ENCODE measurements at places on chromosomes 7 and 10.

DNA sequence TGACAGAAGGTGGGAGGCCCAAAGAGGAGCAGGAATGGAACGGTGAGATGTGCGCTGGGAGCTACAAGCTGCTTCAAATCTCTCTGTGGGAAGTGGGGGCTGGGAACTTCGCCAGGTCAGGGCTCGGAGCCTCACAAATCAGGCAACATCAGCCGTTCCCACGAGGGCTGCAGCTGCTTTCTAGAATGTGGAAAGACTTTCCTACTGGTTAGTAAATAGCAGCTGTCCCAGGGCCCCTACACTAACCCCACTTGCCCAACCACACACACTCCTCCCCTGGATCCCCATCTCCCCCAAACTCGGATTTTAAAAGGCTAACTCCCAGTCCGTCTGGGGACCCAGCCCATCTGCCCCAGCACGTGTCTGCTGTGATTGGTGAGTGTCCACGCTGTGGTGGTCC is 40.6 kb upstream of the PITRM1 start:
- no peak for DNase-seq

DNA sequence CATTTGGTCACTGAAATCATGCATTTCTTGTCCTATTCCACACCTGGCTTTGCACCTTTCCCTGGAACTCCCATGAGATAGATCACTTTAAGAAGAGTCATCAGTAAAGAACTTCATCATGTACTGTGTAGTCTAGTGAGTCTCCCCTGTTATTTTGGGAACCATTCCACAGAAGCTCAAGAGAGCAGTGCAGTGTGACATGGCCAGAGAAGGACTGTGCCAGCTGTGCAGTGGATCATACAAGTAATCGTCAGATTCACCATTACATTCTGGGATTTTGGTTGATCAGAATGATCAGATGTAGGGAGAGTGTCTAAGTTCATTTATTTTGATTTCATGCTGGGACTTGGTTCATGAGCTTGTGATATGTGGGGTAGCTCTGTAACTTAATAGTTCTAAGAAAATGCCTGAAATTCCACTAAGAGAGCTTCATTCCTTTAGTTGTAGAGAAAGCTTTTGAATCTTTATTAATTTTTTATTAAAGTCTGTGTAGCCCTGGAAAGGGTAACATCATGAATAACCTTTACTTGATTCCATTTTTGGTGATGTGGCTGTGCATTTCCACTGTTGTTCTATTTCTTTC is 166.8 kb downstream of the SUGCT start:
- DNase-seq = no peak

GRCh38 chr10:14889318-14889717 is 10.7 kb downstream of the SUV39H2 start:
- DNase-seq = no peak

- no peak for DNase-seq
Measured at GRCh38 chr10:90175161-90175681, 473.8 kb downstream of the KIF20B start.

- no peak for DNase-seq
Measured at GRCh38 chr7:84629640-84630318, 435.2 kb upstream of the SEMA3A start.

GRCh38 chr7:71414490-71414889 is 282.5 kb downstream of the GALNT17 start:
- DNase-seq = no peak

DNA sequence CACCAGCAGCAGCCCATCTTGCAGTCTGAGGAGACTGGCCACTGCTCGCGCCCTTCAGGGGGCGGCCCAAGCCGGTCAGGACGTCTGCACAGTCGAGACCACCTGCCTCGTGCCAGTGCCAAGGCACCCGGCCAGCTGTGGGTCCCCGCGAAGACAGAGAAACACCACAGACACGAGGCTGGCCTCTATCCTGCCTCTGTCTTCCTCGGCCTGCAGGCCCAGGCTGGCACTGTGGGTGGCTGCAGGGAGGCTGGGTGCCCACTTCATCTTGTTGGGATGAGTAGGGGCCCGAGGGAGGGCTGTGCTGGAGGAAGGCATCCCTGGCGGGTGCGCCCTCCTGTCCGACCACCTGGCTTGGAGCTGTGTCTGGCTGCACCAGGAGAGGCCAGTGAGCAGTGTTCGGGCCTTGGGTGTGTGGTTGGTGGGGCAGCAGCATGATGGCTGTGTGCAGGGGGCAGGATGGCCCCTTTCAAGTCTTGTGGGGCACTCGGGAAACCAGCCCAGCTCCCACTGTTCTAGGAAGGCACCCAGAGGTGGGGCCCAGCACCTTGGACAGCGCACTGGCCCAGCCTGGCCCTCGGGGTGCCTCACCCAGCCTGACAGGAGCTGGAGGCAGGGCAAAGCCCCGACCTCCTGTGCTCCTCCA is 7.3 kb downstream of the DPYSL4 start:
- no peak for DNase-seq

- DNase-seq = no peak
Measured at GRCh38 chr7:135933509-135934188, 43.5 kb downstream of the MTPN start.

GRCh38 chr7:35802649-35803048 is 1.8 kb downstream of the SEPTIN7 start:
- DNase-seq = no peak

DNA sequence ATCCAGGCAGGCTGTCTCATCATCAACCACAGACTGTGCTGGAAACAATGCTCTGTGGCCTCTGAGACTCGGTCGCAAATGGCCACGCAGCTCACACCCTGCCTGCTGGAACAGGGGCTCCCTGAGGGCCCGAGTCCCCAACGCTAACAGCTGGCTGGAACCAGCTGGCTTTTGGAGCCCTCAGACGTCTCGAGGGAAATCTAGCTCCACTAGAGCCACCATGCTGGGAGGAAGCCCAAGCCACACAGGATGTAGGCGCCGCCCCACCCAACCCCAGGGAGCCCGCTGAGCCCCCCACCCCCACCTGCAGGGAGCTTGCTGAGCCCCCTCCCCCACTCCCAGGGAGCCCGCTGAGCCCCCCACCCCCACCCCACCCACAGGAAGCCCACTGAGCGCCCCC is 21.4 kb upstream of the PDGFA start:
- DNase-seq = no peak

- DNase-seq = no peak
Measured at GRCh38 chr7:105010504-105011130, 3.4 kb upstream of the KMT2E start.

All from stimulated activated CD8-positive, alpha-beta memory T cell treated with anti-CD3 and anti-CD28 coated beads, Interleukin-7, amount 100 ng/mL, for 24 hours (primary cell).